CD4-positive, alpha-beta T cell treated with Interferon alpha-2 for 1 hour (primary cell): ENCODE measurements at places on chromosomes 13 and 19.
A peak's percentile ranks its signal among the peaks of the same experiment; 100 is the strongest.

- DNase-seq = no peak
Observed at GRCh38 chr19:16204005-16204294, 6.2 kb downstream of the AP1M1 start.

GRCh38 chr19:6241056-6241455 lies 38.7 kb downstream of the MLLT1 start:
- no peak for DNase-seq

DNA sequence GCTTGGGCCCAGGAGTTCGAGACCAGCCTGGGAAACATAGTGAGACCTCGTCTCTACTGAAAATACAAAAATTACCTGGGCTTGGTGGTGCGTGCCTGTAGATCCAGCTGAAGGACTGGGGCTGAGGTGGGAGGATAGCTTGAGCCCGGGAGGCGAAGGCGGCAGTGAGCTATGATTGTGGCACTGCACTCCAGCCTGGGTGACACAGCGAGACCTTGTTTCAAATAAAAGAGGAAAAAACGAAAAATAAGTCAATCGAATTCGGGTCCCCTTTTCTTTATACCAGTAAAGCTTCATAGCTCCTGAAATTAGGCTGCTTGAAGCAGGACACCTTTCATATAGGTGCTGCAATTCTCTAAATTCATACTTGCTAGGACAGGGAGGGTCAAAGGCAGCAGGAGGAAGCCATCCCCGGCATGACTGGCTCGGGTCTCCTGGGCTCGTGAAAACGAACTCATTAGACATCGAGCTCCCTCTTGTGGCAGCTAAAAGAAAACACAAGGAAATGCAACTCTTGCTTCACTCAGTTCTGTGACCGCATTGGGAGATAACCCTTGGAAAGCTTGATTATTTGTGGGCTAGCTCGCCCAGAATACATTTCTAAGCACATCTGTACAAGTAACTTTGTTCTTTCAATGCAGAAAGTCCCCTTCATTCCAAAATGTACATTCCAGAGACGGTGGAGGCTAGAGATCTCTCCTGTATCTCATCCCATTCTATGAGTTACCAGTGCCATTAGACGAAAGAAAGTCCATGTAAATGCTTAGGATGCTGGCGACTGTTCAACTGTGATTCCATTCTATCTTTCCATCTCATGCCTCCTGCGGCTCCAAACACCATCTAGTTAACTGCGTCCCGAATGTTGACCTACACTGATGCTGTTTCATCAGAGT lies 16.8 kb downstream of the FPR2 start:
- DNase-seq = peak; percentile 56

- DNase-seq = no peak
Observed at GRCh38 chr13:51728972-51729371, 75.0 kb downstream of the DHRS12 start.

DNA sequence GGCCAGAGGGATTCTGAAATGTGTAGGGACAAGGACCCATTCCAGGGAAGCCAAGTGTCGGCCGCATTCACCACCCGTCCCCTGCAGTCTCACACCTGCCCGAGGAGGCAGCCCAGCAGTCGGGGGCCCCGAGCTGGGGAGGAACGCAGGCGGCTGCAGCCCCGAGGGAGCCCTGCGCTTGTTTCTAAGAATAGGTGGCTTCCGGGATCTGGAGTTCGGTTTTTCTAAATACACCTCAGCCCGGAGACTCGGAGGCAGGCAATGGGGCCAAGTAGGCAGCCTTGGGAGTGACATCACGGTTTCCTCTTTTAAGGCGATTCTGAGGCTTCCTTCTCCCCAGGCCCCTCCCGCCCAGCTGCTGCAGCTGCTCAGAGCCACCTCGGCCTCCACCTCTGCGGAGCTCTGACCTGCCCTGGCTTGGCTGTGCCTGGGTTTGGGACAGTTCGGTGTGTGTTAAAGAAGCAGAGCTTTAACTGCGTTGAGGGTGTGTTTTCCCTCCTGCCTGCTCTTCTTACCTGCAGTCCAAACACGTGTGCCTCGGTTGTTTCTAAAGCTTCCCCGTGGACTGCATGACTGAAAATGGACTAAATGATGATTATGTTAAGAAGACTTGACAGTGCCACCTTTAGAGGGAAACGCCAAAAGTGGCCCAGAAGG lies 80.5 kb downstream of the COL4A2 start:
- DNase-seq = no peak

- DNase-seq = no peak
Observed at GRCh38 chr13:99873832-99874430, 97.6 kb downstream of the ZIC5 start.

DNA sequence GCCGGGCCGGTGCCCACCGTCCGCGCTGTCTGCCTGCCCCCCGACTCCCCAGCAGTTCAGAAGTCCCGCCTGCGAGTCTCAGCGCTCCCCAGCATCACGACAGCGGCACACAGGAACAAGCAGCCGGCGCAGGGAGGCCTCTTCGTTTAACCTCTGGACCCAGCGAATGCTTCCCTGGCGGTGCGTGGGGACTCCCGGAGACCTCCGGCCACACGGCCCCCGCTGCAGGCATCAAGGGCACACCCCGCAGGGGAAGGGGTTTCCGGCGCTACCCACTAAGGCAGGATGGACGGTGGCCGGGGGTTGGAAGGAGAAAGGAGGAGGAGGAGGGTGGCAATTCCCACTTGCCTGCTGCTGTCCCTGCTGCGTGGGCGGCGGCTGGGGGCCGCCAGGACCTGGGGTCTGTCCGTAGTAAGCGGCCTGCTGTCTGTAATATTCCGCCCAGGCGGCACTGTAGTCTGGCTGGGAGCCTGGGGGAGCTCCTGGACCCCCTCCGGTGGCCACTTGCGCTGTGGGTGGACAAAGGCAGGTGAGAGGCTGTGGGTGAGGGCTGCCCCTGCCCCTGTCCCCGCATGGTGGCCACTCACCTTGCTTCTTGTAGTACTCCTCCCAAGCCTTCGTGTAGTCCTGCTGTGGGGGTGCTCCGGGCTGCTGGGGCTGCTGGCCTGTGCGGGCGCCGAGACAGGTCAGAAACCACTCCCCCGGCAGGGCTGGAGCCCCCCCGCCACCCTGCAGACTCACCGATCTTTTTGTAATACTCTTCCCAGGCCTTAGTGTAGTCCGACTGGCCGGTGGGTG lies 9.6 kb downstream of the KHSRP start:
- no peak for DNase-seq

GRCh38 chr13:101258509-101258908 lies 157.8 kb downstream of the NALCN start:
- DNase-seq = no peak

DNA sequence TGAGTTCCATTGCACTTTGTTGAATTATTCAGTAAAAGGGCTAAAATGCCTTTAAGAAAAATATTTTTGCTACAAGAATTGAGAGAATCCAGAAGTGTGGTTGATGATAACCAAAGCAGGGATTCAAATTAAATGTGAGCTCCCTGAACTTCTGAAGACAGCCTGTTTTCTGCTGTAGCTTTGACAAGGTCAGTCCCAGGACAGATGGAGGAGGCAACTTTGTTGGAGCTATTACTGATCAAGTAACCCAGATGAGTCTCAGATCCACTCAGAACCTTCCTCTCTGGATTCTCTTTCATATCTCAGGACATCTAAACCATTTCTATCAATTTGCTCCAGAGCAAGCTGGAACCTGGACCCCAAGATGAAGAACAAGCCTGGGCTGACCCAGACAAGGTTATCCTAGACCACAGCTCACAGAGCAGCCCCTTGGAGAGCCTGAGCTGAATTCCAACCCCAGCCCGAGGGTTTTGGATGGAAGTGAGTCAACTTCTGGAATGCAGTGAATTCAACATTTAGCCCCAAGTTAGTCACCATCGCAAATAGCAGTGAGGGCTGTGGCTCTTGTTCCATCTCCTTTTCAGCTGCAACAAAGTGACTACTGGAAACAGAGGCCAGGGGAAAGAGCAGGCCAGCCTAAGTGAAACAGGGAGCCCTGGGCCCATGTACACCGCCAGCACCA lies 137.8 kb upstream of the TSC22D1 start:
- DNase-seq = no peak
